ENCODE measurements at places on chromosomes 3 and 15. TPM values are rescaled to one million over a fixed set of nuclear protein-coding genes. Genes with fewer than 3 reads are reported as not detected.

Gene CISH
- polyA plus RNA-seq: 1.9 TPM

Gene CPNE4
- polyA plus RNA-seq: not detected

GRCh38 chr3:127637546-127637945 is 8.6 kb downstream of the PODXL2 start:
- H3K36me3 ChIP-seq: no peaks in the 10 kb centered on the region
- no peak overlapping the region for H3K4me3 ChIP-seq
- H3K27me3 ChIP-seq: no peaks in the 10 kb centered on the region
- DNase-seq: no peak
- no peak overlapping the region for H3K27ac ChIP-seq

DNA sequence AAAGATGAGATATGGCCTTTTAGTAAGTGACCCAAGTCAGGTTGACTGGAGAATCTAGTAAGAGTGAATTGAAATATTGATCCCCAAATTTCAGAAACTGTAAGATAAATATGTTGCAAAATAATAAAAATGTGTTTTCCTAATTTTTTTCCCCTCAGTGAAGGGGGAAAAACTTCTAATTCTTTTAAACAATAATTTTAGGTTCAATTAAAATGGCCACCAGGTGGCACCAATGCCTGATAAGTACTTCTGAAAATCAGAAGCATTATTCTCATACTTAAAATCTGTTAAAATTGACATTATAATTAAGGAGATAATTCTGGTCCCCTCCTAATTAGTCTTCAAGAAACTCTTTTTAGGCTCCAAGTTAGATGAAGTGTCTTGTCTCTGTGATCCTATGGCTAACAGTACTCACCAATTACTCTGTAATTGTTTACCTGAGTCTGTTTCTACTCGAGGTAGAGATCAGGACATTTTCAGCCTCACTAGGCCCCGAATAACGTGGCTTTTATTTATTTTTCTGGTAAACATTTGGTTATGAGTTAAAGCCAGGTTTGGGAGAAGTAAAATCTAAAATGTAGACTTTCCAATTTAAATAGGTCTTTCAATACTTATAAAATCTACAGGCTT is 52.6 kb downstream of the NMD3 start:
- H3K27me3 ChIP-seq: no peaks in the 10 kb centered on the region
- H3K4me3 ChIP-seq: no peak overlapping the region
- H3K27ac ChIP-seq: no peak overlapping the region
- H3K4me1 ChIP-seq: no peaks in the 10 kb centered on the region

Gene GRAMD1C
- polyA plus RNA-seq: 0.82 TPM

Gene IQCB1
- polyA plus RNA-seq: 9.3 TPM

DNA sequence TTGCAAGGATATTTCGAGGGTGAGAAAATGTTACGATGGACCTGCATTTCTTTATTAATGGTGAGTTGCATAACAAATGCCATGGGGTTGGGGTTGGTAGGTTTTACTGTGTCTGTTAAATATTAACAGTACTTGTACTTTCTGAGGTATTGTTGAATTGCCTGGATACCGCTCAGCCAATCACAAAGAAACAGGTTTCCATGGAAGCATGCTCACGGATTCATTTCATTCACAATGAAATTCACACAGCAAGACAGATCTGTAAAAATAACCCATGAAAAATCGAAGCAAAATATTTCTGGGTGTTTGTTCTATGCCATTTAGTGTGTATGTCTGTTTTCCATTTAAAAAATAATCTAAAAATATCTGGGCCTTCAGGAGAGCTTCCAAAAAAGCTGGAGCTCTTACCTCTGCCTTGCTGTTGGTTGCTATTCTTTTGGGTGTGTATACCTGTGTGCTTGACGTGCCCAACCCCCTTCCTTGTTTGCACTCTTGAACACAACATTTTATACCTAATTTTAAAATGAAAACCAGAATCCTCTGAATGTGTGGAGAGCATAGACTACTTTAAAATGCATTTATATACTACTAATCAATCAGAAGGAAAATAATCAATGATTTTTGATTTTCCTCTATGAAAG is 479.8 kb upstream of the TBL1XR1 start:
- no peaks in the 10 kb centered on the region for H3K36me3 ChIP-seq
- peaks cover 10% of the 10 kb centered on the region for H3K4me1 ChIP-seq
- no peaks in the 10 kb centered on the region for H3K27me3 ChIP-seq
- H3K4me3 ChIP-seq: no peak overlapping the region

DNA sequence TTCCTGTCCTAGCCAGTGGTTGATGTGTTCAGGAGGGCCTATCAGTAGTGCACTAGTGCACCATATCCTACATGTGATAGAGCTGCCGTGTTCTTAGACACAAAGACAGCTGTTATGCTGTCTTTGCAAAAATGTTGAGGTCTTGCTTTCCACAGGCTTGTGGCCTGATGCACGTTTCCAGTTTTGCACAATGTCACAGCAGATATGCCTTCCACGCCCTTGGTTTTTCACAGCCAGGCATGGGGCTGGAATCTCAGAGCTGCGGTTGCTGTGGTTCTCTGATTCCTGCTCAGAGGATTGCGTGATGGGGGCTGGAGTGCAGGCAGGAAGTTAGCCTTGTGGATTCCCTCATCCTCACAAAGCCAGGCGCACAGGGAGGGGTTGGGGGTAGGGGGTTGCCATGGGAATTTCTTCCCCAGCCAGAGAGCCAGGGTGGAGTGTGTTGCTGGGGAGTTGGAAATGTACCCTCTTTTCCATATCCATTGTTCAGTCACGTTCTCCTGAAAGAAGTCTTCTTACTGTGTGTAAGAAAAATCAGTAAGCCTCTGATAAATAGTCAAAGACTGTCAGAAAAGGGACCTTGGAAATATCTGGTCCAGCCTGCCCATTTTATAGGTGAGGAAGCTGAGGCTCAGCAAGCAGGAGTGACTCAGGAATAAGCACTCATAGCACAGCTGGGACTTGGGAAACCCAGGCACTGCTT is 79.4 kb downstream of the SMAD3 start:
- H3K36me3 ChIP-seq: peaks cover 4% of the 10 kb centered on the region
- peaks cover 87% of the 10 kb centered on the region for H3K4me1 ChIP-seq
- no peaks in the 10 kb centered on the region for H3K27me3 ChIP-seq
- peak overlapping the region; percentile 96 for H3K27ac ChIP-seq
- no peak overlapping the region for H3K4me3 ChIP-seq

Gene KCNMB3
- polyA plus RNA-seq: 1.3 TPM

GRCh38 chr15:81003097-81003350 is 2.3 kb downstream of the TLNRD1 start:
- no peak for DNase-seq
- peaks cover 7% of the 10 kb centered on the region for H3K4me1 ChIP-seq
- H3K27me3 ChIP-seq: no peaks in the 10 kb centered on the region
- H3K36me3 ChIP-seq: peaks cover 7% of the 10 kb centered on the region
- no peak overlapping the region for H3K27ac ChIP-seq

- H3K4me1 ChIP-seq: peaks cover 7% of the 10 kb centered on the region
- no peaks in the 10 kb centered on the region for H3K27me3 ChIP-seq
- H3K27ac ChIP-seq: peak overlapping the region; percentile 19
- DNase-seq: peak; percentile 94
- H3K36me3 ChIP-seq: no peaks in the 10 kb centered on the region
These were observed 461 bp upstream of the FAH start for GRCh38 chr15:80152180-80152895.

Gene VPS13C
- 19.6 TPM for polyA plus RNA-seq

DNA sequence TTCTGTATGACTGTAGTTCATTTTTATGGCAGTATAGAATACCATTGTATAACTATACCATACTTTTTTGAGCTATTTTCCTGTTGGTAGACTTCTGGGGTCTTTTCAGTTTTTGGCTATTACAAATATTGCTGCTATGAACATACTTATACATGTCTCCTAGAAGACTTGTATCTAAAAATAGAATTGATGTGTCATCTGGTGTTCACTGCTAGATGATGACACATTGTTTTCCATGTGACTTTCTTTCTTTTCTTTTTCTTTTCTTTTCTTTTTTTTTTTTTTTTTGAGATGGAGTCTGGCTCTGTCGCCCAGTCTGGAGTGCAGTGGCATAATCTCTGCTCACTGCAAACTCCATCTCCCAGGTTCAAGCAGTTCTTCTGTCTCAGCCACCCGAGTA is 69.8 kb downstream of the SH3GL3 start:
- H3K4me1 ChIP-seq: no peaks in the 10 kb centered on the region
- H3K27me3 ChIP-seq: peaks cover 2% of the 10 kb centered on the region
- DNase-seq: peak; percentile 12

- peaks cover 13% of the 10 kb centered on the region for H3K36me3 ChIP-seq
- no peak overlapping the region for H3K4me3 ChIP-seq
- H3K27me3 ChIP-seq: no peaks in the 10 kb centered on the region
- DNase-seq: no peak
These were observed 52.4 kb downstream of the CYFIP1 start for GRCh38 chr15:22927761-22928160.

DNA sequence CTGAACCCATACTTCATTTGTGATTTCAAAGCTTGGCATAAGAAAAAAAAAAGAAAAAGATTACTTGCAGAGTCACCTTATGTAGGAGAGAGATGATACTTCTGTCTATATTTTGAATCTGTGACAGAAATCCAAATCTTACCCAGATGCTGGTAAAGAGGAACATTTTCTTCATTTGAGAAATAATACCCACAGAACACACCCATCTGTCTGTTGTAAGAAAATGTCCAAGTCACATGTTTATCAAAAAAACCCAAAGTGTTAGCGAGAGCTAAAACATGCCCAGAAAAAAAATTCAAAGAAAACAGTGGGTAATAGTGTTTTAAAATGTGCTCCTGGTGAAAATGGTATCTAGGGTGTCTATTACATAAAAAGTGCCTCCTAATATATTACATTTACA is 18.0 kb upstream of the RAP2B start:
- H3K36me3 ChIP-seq: no peaks in the 10 kb centered on the region
- peaks cover 12% of the 10 kb centered on the region for H3K4me1 ChIP-seq
- no peaks in the 10 kb centered on the region for H3K27me3 ChIP-seq
- no peak for DNase-seq
- H3K27ac ChIP-seq: no peak overlapping the region

GRCh38 chr3:124229420-124229819 is 237.5 kb upstream of the ROPN1 start:
- H3K27me3 ChIP-seq: peaks cover 10% of the 10 kb centered on the region
- no peaks in the 10 kb centered on the region for H3K36me3 ChIP-seq
- no peaks in the 10 kb centered on the region for H3K4me1 ChIP-seq
- H3K27ac ChIP-seq: no peak overlapping the region

DNA sequence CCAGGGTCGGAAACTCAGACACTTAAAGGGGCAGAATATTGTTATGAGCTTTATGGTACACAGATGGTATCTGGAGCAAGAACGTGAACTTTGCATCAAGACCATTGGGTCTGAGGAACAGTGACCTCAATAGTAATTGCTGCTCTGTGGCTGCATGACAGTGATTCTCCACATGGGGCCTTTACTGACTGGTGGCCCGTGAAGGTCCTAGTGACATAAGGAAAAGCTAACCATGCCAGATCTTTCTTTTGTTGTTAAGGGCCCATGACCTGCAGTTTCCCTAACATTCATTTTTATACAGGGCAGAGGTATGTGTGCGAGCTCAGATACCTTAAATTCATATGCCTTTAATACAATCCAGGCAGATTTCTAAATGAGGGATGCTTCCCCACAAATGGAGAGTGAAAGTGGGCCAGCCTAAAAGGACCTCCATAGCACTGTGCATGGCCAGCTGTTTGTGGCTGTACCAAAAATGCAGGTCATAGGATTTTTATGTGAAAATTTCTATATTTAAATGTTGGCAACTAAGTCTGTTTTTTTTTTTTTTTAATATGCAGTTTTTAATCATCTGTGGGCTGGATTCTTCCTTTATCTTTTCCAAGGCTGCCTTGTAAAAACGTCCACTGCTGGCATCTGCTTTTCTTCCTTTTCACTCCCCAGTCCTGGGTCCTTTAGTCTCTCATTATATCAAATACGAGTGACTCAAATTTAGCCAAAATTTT is 188.0 kb upstream of the IL12A start:
- no peak overlapping the region for H3K27ac ChIP-seq
- H3K4me3 ChIP-seq: no peak overlapping the region
- no peaks in the 10 kb centered on the region for H3K36me3 ChIP-seq
- no peak for DNase-seq

DNA sequence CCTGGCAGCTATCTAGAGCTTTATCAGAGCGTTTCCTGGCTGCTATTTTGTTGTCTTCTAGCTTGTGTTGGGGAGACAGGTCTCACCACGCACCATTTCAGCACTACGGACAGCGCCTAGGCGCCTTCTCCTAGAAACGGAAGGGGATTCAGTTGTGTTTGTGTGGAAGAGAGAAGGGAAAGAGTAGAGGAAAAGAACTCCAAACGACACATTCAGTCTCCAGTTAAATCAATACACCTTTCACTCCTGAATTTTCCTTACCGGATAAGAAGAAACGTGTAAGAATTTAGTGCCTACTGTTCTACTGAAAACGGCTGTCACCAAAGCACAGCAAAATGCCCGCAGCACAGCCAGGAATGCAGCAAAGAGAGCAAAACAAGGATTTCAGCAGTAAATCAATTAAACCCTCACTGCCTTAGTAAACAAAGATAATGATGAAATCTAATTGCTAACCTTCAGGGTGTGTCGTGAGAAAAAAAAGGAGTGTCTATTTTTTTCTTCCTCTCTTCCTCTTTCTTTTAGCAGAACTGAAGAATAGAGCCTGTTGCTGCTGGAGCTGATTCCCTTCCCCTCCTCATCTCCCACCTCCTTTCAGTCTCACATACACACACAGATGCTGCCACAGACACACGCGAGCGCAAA is 412 bp upstream of the CTXN2 start:
- DNase-seq: peak; percentile 69
- no peaks in the 10 kb centered on the region for H3K36me3 ChIP-seq
- no peaks in the 10 kb centered on the region for H3K4me1 ChIP-seq

GRCh38 chr3:54835701-54836100 is 92.2 kb downstream of the LRTM1 start:
- no peaks in the 10 kb centered on the region for H3K36me3 ChIP-seq
- no peak for DNase-seq
- H3K4me3 ChIP-seq: no peak overlapping the region

GRCh38 chr3:16190704-16191103 is 16.2 kb downstream of the GALNT15 start:
- no peaks in the 10 kb centered on the region for H3K36me3 ChIP-seq
- H3K4me1 ChIP-seq: no peaks in the 10 kb centered on the region
- H3K27ac ChIP-seq: no peak overlapping the region

- H3K27ac ChIP-seq: no peak overlapping the region
- H3K4me1 ChIP-seq: peaks cover 30% of the 10 kb centered on the region
- H3K36me3 ChIP-seq: peaks cover 3% of the 10 kb centered on the region
- no peaks in the 10 kb centered on the region for H3K27me3 ChIP-seq
These were observed 52.0 kb downstream of the CMSS1 start for GRCh38 chr3:99869621-99870020.

Gene NR2F2
- 66.5 TPM for polyA plus RNA-seq

Gene NR2C2
- 15.0 TPM for polyA plus RNA-seq

Gene CCR8
- polyA plus RNA-seq: not detected

Gene SLC22A14
- polyA plus RNA-seq: 0.05 TPM

GRCh38 chr3:120824613-120825012 is 82.1 kb downstream of the GTF2E1 start:
- H3K27me3 ChIP-seq: no peaks in the 10 kb centered on the region
- DNase-seq: no peak
- no peak overlapping the region for H3K27ac ChIP-seq
- no peak overlapping the region for H3K4me3 ChIP-seq
- no peaks in the 10 kb centered on the region for H3K4me1 ChIP-seq

GRCh38 chr15:84960391-84961113 is 21.1 kb upstream of the PDE8A start:
- H3K4me1 ChIP-seq: no peaks in the 10 kb centered on the region
- H3K36me3 ChIP-seq: no peaks in the 10 kb centered on the region
- H3K27ac ChIP-seq: no peak overlapping the region
- no peaks in the 10 kb centered on the region for H3K27me3 ChIP-seq
- no peak for DNase-seq

- no peaks in the 10 kb centered on the region for H3K36me3 ChIP-seq
- no peak for DNase-seq
- H3K4me3 ChIP-seq: no peak overlapping the region
- H3K4me1 ChIP-seq: no peaks in the 10 kb centered on the region
These were observed 126.2 kb upstream of the C2CD4B start for GRCh38 chr15:62291262-62291661.

- no peaks in the 10 kb centered on the region for H3K27me3 ChIP-seq
- no peak overlapping the region for H3K27ac ChIP-seq
- no peak for DNase-seq
- no peak overlapping the region for H3K4me3 ChIP-seq
These were observed 32.6 kb upstream of the THUMPD3 start for GRCh38 chr3:9330166-9330703.

All from fibroblast of lung (primary cell).